Activated CD8-positive, alpha-beta memory T cell treated with anti-CD3 and anti-CD28 coated beads, Interleukin-2, amount 10 ng/mL, durations not matched to agents 7 days and 5 days (primary cell): ENCODE measurements at places on chromosomes 4 and X. TPM values are rescaled to one million over a fixed set of nuclear protein-coding genes. Genes with fewer than 3 reads are reported as not detected.

Gene NAP1L3
- total RNA-seq = 0.47 TPM

Gene SYTL5
- not detected for total RNA-seq

Gene CLDN2
- total RNA-seq = not detected

Gene CENPVL1
- total RNA-seq = not detected

Gene SPANXN2
- total RNA-seq = not detected

Gene LUZP4
- not detected for total RNA-seq

Gene TMPRSS11B
- not detected for total RNA-seq

Gene NPY1R
- total RNA-seq = not detected

Gene SSX4B
- total RNA-seq = not detected

Gene TLR1
- total RNA-seq = 5.3 TPM

Gene MID2
- total RNA-seq = 3.2 TPM

Gene TEX11
- 0.16 TPM for total RNA-seq

Gene MND1
- 25.2 TPM for total RNA-seq

Gene SFRP2
- not detected for total RNA-seq

Gene IL1RAPL1
- not detected for total RNA-seq

Gene TEC
- total RNA-seq = 2.0 TPM

Gene DSPP
- not detected for total RNA-seq

Gene ETDB
- total RNA-seq = not detected

Gene USP27X
- 1.0 TPM for total RNA-seq

Gene TMA16
- 47.1 TPM for total RNA-seq

Gene TBC1D19
- 4.3 TPM for total RNA-seq

Gene TMEM156
- total RNA-seq = 18.5 TPM
